ENCODE measurements at places on chromosomes 5 and 9.

DNA sequence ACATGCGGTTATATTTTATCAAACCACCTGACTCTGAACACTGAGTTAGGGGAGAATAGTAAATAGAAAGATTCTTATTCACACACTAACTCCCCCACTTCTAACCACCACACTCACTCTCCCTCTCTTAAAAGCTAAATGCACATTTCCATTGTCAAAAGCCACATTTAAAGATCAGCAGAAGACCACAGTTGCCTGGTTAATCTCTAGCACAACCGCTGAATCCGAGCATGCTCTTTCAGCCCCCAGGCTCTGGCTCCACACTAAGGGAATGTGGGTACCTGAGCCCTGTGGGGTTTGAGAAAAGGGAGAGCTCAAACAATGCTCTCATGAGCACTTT lies 35.7 kb downstream of the PFDN1 start:
- DNase-seq, result no peak

GRCh38 chr9:134267881-134268724 lies 58.2 kb upstream of the RXRA start:
- DNase-seq, result no peak

GRCh38 chr5:113487781-113488644 lies at the start of gene MCC:
Gene MCC, minus strand, starts transcription at chr5:113488453.
- DNase-seq, result peak; percentile 30

DNA sequence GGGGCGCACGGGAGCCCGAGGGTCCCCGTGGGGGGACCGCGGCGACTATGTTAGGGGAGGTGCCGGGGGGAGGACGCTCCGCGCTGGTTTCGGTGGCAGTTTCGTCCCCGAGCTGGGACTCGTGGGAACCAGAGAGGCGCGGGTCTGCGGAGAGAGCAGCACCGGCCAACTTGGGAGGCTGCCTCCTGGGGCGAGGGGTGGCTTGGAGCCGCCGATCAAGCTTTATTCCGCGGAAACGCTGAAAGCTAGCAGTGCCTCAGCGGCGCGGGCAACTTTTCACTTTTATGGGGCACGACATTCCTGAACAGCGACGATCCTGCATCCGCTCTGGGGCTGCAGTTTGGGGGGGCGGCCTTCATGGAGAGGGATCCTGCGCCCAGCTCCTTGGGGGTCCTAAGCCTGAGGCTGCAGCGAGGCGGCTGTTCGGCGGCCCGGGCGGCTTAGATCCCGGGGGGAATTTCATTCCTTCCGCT lies 369 bp downstream of the OCLN start:
- DNase-seq, result no peak

- peak; percentile 72 for DNase-seq
Measured at GRCh38 chr5:103224118-103224893, 34.3 kb upstream of the MACIR start.
